ENCODE measurements at places on chromosomes 6 and 20.

GRCh38 chr20:13355941-13356486 lies 134.9 kb downstream of the ISM1 start:
- no peak overlapping the region for H3K27ac ChIP-seq
- no peaks in the 10 kb centered on the region for H3K4me1 ChIP-seq
- no peak overlapping the region for H3K4me3 ChIP-seq

- no peak for DNase-seq
- H3K4me1 ChIP-seq, result peaks cover 10% of the 10 kb centered on the region
- no peaks in the 10 kb centered on the region for H3K27me3 ChIP-seq
Observed at GRCh38 chr20:1810926-1811620, 84.1 kb upstream of the SIRPA start.

- no peaks in the 10 kb centered on the region for H3K4me1 ChIP-seq
- no peaks in the 10 kb centered on the region for H3K27me3 ChIP-seq
- no peak for DNase-seq
- H3K36me3 ChIP-seq, result no peaks in the 10 kb centered on the region
- H3K4me3 ChIP-seq, result no peak overlapping the region
Observed at GRCh38 chr6:91442342-91442741, 855.5 kb upstream of the MAP3K7 start.

GRCh38 chr6:28351087-28351486 lies 1.3 kb downstream of the ZKSCAN3 start:
- H3K27ac ChIP-seq, result no peak overlapping the region
- H3K27me3 ChIP-seq, result no peaks in the 10 kb centered on the region
- DNase-seq, result no peak
- H3K36me3 ChIP-seq, result no peaks in the 10 kb centered on the region
- no peak overlapping the region for H3K4me3 ChIP-seq
- no peaks in the 10 kb centered on the region for H3K4me1 ChIP-seq

DNA sequence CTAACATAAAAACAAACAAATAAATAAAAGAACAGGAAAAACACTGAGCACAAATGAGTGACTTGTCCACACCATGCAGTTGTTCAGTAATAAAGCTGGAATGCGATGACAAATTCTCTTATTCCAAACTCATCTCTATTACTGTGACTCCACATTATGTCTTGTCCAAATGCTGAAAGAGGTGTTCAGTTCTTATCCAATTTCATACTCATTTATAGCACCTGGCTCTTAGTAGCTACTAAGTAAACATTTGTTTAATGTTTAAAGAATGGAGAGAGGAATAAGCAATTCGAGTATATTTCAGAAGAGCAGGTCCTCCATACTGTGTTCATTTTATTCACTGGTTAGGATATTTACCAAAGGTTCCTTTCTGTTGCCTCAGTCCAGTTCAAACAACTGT lies 439.0 kb upstream of the JAG1 start:
- no peaks in the 10 kb centered on the region for H3K36me3 ChIP-seq
- no peaks in the 10 kb centered on the region for H3K27me3 ChIP-seq
- no peaks in the 10 kb centered on the region for H3K4me1 ChIP-seq
- no peak for DNase-seq

DNA sequence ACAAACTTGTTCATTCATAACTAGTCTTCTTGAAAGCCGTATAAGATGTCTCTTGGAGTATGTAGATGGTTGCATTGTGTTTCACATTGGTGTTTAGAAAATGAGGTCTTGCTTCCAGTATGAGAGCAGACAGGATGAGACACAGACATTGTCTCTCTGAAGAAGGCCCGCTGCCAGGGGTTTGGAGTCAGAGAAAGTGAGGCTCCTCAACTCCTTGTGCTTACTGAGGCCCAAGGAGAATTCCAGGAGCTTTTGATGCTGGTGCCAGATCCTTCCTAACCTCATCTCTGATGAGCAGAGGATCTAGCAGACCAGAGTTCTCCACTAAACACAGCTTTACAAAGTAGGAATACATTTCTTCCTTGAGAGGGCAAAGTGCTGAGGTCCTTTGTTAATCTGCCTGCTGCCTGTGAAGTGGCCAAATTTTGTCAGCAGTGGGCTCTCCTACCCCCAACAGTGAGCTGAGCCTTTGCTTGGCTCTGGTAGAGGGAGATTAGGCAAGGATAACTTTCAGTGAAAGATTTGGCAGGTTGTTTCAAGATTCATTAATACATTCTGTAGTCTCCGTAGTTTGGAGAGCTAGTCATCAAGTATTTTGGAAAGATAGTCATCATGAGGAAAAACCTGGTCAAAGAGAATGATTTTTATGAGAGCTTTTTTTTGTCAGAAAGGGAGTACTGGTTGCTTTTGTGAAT lies 9.7 kb downstream of the MAPRE1 start:
- DNase-seq, result no peak
- H3K27ac ChIP-seq, result no peak overlapping the region
- H3K27me3 ChIP-seq, result no peaks in the 10 kb centered on the region
- H3K4me1 ChIP-seq, result no peaks in the 10 kb centered on the region
- peaks cover 34% of the 10 kb centered on the region for H3K36me3 ChIP-seq
